ENCODE measurements at places on chromosomes 1 and 21. TPM values are rescaled to one million over a fixed set of nuclear protein-coding genes. Genes with fewer than 3 reads are reported as not detected.
A peak's percentile ranks its signal among the peaks of the same experiment; 100 is the strongest.

DNA sequence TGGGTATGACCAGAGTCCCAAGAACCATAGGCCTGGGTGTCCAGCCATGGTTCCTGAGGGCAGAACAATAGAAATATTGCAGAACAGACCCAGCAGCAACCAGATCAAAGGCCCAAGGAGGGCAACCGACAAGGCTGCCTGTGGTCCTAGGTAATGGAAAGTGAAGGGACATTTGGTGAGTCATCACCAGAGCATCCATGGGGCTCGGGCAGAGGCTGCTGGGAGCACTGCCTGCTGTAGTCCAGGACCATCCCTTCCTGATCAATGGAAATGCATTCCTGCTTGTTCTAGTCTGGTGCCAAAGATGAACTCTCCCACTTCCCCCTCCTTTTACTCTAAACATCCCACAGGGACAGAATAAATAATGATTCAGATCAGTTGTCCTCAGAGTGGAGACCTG is 172.8 kb upstream of the CACNA1E start:
- no peak for DNase-seq

DNA sequence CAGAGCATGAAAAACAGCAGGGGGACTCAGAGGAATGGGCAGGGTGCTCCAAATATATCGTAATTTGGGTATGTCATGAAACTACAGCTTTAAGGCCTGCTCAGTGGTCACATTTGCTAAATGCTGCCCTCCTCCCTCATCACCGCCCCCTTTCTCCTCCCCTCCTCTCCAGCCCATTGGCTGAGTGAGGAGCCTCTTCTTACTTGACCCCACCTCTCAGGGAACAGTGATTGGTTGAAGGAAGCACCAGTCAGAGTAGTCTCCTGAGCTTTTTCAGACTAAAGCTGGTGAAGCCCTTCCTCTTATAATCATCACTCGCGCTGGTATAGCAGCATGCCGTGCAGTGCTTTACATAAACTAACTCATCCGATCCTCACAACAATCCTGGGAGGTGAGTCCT is 10.0 kb upstream of the TTC39A start:
- DNase-seq: no peak

- no peak for DNase-seq
Measured at GRCh38 chr1:192905049-192905448, 96.2 kb downstream of the RGS2 start.

- DNase-seq: peak; percentile 89
Measured at GRCh38 chr1:67532452-67533216, 102.4 kb upstream of the SERBP1 start.

DNA sequence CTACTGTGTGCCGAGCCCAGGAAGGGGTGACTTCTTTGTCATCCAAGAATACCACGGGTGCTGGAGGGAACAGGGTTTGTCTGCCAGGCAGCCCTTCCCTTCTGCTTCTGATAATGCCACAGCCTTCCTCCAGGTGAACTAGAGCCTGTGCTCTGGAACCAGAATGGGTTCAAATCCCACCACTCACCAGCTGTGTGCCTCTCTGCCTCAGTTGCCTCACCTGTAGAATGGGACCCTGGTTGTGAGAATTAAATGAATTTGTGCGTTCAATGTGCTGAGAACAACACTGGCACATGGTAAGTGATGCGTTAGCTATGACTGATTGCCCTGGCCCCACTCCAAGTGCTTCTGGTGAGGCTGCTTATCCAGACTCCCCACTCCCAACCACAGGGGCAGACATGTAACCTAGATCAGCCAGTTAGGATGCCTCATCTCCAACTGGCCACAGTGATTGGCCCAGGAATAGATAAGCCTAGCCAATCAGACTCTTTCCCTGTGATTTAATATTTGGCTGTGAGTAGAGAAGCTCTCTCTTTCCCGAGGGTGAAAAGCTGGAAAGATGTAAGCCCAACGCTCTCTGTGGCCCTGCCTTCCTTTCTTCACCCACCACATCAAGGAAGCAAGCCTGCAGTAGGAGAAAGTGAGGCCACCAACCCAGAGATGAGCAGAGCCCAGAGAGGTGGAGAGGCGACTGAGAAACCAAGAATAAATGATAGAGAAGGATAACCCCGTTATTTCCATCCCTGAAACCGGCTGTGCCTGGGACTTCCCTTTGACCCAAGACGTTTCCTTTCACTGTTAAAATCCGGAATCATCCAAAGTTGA is 20.8 kb upstream of the LAPTM5 start:
- peak; percentile 77 for DNase-seq

- DNase-seq: no peak
Measured at GRCh38 chr21:33029975-33030461, 4.3 kb downstream of the OLIG2 start.

- no peak for DNase-seq
Measured at GRCh38 chr1:93033029-93033428, 46.1 kb upstream of the MTF2 start.

GRCh38 chr21:40052276-40052675 is 185.0 kb downstream of the PCP4 start:
- DNase-seq: no peak

GRCh38 chr1:30159015-30159414 is 564.4 kb downstream of the MATN1 start:
- no peak for DNase-seq

DNA sequence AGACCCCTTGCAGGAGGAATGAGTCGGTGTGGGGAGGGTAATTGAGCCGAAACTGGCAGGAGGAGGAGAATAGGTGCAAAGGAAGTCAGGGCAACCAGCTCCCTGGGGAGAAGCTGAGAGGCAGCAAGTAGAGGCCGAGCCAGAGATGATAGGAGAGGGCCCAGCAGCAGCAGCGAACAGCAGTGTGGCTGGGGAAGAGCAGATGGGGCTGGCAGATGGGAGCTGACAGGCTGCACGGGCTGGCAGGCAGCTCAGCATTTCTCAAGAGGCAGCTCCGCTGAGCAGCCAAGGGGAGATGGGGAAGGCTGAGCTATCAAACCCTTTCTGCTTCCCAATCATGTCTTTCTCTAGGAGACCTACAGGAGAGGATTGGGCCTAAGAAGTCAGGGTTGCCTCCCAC is 158.2 kb downstream of the TRIM33 start:
- peak; percentile 30 for DNase-seq

GRCh38 chr1:31102501-31102950 is 37.0 kb upstream of the PUM1 start:
- DNase-seq: no peak

DNA sequence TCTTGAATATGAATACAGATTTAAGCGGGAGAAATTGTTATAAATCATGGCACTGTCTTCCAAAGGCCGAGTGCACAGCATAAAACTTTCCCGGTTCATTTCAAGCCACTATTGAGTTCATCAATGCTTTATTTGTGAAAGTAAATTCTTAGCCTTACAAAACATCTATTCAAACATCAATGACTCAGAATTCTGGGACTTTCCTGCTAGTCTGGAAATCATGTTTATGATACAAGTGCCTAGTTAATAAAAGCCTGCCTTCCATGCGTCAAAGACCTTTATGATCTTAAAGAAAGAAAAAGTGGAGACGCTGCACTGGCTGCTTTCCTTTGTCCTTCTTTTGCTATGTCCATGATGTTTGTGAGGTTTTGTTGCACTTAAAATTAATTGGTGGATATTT is 137.7 kb downstream of the SETD4 start:
- DNase-seq: no peak

DNA sequence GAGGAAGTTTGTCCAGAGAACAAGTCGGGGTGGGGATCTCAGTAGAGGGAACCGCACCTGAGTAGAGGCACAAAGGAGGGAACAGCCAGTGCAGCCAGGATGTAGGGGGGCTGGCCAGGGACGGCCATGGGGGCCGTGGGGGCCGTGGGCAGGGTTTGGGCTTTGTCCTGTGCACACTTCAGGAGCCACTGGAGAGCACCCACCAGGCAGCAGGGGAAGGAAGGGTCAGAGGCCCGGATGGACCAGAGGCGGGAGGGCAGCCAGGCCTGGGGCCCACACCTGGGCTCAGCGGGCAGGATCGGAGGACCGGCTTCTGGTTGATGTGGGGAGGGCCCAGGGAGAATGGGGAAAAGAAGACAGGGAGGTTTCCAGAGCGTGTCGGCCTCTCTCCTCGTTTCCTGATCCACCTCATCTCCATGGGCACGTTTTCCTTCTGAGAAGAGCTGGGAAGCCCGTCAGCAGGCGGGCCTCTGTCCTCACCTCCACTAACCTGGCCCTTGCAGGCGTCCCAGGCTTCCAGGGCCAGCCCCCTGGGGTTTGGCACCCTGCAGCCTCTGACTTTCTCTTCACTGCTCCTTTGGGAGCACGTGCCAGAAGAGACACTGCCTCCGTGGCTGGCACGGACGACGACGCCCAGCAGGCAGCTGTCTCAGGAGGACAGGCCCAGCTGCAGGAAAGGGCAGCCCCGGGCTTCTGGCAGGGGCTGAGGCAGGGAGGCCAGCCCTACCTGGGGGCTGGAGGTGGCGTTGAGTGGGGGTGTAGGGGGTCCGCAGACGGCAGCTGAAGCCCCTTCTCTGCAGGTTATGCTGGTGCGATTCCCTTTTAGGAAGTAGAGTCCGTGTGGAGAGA is 16.8 kb upstream of the PDXK start:
- no peak for DNase-seq

- peak; percentile 92 for DNase-seq
Measured at GRCh38 chr1:32063261-32063681, 9.5 kb upstream of the TMEM39B start.

GRCh38 chr1:204846546-204846945 is 24.1 kb upstream of the NFASC start:
- DNase-seq: no peak

- DNase-seq: no peak
Measured at GRCh38 chr1:19828546-19828945, 13.5 kb upstream of the RNF186 start.

DNA sequence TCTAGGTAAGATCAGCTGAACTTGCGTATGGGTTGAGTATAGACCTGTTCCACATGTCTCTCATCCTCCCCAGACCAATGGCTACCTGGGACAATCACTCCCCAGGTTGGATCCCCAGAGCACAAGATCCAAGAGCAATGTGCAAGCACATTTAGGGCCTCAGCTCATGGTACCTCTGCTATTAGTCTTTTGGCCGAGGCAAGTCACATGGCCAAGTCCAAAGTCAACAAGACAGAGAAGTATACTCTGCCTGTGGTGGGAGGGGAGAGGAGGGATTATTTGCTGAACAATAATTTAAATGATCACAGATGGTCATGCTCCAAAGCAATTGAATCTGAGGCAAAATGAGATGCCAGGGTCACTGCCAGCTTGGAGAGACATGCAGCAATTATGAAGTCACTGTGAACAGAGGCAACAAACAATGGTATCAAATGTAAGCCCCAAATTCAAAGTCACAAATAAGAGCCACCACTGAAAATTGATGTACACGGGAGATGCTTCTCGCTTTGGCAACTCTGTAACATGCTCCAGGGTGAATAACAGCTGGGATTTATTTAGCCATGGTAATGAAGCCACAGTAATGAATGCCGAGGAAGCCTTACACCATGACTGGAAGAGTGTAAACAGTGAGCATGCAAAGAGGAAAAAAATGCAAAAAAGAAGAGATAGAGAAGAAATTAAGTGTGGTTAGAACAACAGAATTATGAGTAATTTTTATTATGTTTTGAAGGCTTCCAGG is 149.1 kb downstream of the ZNF281 start:
- peak; percentile 67 for DNase-seq

DNA sequence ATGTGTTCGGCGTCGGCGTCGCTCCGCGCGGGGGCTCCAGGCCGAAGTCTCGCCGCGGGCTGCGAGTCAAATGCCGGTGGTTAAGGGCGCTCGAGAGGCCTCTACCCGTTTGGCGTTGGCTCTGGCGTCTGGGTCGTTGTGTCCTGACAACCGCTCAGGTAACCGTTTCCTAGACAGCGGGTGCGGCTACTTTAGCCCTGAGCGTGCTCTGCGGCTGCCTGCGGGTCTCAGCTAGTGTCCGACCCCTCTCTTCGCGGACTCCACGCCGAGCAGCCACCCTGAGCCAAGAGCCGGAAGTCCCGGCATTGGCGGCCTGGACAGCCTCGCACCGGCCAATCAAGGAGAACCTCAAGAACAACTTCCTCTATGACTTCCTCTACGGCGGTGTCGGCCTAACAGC is 173.4 kb downstream of the SETD4 start:
- DNase-seq: no peak

DNA sequence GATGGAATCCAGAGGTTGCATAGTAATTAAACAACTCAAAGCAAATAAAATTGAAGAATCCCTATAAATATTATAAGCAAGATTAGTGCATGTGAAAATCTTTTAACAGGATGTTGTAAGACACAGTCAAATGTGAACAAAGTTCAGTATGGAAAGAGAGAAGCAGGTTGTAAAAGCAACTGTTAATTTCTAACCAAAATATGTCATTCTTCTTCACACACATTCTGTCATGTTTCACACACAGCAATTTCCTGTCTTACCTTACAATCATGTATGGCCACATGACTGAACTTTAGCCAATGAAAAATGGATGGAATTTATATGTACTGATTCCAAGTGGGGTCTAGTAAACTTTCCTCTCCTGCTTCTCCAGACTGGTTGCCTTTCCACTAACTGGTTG is 527.7 kb upstream of the TMPRSS15 start:
- DNase-seq: no peak

DNA sequence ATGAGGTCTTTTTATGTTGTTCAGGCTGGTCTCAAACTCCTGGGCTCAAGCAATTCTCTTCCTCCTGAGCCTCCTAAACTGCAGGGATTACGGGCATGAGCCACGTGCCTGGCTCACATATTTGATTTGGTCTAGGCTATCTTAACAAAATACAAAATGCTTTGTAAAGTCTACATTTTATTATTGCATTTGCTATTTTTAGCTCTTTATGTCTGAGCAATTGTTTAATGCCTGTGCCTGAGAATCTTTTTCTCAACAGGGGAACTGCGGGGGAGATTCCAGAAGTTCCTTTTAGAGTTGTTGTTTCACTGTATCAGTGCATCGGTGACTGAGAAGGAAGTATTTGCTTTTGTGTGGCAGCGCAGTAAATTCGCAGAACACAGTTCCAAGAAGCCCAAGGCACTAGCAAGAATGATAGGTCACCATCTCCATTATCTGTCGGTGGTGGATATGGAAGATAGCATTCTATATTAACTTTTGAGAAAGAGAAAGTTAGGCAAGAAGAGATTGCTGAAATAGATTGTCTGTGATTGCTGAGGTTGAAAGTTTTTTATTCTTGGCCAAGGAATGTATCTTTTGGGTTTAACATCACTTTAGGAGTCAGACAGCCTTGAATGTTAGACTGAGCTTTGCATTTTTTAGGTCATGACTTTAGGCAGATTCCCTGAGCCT is 167.3 kb downstream of the PDE4B start:
- DNase-seq: no peak

GPR37L1 gene
- 0.41 TPM for total RNA-seq

HSPA6 gene
- total RNA-seq: 10.2 TPM

TNFRSF14 gene
- 17.6 TPM for total RNA-seq

DIO1 gene
- total RNA-seq: not detected

NPPA gene
- total RNA-seq: 0.51 TPM

C4BPB gene
- total RNA-seq: not detected

P3R3URF gene
- total RNA-seq: not detected

KIAA1614 gene
- total RNA-seq: 10.2 TPM

TCHH gene
- not detected for total RNA-seq

LCK gene
- total RNA-seq: 1.3 TPM

SLC45A3 gene
- 4.2 TPM for total RNA-seq

LPAR3 gene
- 4.7 TPM for total RNA-seq

ZNF593OS gene
- not detected for total RNA-seq

SH3BGR gene
- 95.6 TPM for total RNA-seq

IKBKE gene
- total RNA-seq: 12.2 TPM

GBP7 gene
- total RNA-seq: not detected
